ENCODE measurements at places on chromosomes 4 and X.

- no peak for ATAC-seq
Measured at GRCh38 chr4:31343061-31343460, 622.9 kb downstream of the PCDH7 start.

GRCh38 chrX:14030174-14030530 is 460 bp upstream of the GEMIN8 start:
- ATAC-seq = no peak

DNA sequence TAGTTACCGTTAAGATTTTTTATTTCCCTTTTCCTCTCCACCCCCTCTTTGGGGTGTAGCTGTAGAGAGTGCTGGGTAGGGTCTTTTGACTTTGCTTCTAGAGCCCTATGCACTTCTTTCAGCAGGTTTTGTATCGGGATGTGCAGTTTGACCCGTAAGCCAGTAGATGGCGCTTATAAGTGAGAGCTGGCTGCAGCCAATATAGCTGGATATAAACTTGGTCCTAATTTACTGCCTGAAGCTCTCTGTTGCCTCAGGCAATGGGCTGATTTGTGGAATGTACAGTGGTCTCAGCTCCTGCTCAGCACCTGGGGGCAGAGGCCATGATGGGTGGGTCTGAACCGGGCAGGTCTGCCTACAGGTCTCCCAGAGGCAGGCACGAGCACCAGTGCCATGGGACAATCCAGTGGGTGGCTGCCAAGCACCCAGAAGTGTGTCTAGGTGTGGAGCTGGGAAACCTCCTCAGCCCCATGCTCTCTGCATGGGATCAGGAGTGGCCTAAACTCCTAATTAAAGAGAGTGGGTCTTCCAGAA is 146.5 kb downstream of the SPANXN1 start:
- no peak for ATAC-seq

DNA sequence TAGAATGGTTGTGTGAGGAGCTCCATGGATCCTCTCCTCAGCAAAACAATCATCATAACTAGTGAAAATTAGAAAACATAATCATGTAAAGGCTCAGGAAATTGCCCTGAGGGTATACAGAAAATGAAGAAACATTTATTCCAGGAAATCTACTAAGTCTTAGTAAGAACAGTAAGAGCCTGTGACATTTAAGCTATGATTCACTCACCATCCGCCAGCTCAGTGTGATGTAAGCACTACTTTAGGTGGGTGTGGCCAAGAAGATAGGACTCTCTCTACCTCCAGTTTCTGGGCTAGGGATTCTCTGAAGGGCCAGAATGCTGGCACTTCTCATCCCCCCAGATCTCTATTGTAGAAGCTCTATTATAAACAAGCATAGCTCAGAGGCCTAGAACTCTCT is 147.5 kb downstream of the DLG3 start:
- ATAC-seq = no peak

GRCh38 chr4:136653640-136654406 is 878.5 kb downstream of the PCDH18 start:
- no peak for ATAC-seq

DNA sequence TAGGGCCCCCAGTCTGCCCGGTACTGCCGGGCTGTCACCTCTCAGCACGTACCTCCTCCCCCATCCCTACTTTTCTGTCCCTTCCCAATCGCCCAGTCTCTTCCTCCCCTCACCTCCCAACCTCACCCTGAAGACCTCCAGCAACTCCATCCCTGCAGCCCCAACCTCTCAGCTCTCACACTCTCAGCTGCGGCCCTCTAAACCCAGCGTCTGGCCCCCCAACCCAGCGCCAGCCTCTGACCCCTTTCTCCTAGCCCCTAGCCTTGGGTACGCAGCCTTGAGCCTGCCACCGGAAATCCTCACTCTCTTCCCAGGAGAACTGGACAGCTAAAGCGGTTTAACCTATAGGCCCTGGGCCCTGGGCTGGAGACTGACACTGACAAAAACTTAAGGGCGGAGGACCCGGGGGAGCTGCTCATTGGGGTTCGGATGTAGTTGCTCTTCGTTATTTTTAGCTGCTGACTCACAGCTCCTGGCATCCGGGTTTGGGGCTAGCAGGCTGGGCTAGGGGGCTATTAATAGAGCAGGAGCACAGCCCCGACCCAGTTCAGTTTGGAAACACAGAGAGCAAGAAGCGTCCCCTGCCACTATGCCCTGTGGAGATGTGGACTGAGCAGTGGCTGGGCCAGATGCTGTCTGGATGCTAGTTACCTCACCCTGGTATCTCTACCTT is 9.6 kb upstream of the DLG3 start:
- ATAC-seq = no peak

- ATAC-seq = peak; percentile 70
Measured at GRCh38 chr4:4995103-4995907, 24.0 kb downstream of the CYTL1 start.

GRCh38 chrX:10444204-10444603 is 176.2 kb downstream of the MID1 start:
- no peak for ATAC-seq

Measured in stimulated activated memory B cell treated with anti-CD40 and anti-IgM and Interleukin-4, amounts not matched to agents 10 μg/mL and 1 μg/mL and 100 μg/mL, for 72 hours (primary cell).